ENCODE measurements at places on chromosomes 7 and 10.
A peak's percentile ranks its signal among the peaks of the same experiment; 100 is the strongest.

DNA sequence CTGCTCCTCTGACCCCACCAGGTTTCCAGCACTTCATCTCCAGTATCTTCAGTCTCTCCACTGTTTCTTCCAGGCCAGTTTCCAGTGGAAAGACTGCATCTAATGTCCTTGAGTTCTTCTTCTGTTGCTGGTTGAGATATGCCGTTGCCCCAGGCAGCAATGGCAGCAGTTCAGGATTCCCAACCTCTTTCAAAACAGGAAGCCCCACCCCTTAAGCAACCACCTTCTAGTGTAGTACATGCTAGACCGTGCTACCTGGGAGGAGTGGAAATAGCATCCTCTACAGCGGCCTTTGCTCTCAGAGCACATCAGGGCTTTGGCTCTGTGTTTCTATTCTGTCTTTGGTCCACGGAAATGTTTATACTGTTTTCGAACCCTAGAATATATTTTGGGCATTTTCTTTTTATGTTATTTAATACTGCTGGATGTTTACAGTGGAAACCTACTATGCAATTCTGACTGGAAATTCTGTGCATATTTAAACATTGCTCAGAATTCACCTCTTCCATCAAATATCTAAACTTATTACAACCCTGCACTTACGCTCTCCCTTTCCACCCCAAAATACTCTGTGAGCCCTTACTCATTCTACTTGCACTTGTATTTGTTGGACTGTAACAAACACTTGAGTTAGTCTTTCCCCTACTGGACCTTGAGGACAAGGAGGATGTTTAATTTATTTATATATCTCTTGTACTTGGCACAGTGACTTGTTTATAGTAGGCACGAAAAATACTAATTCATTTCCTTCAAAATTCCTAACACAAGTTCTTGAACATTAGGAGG is 8.5 kb upstream of the BPGM start:
- DNase-seq, result no peak

- no peak for DNase-seq
These were observed 16.5 kb upstream of the BNIP3 start for GRCh38 chr10:131998050-131998844.

GRCh38 chr10:47320812-47321211 is 1.4 kb upstream of the GDF2 start:
- DNase-seq, result no peak

- no peak for DNase-seq
These were observed 4.3 kb downstream of the CUBN start for GRCh38 chr10:17125206-17125893.

- DNase-seq, result no peak
These were observed 105.5 kb downstream of the ACTR3B start for GRCh38 chr7:152865011-152865410.

DNA sequence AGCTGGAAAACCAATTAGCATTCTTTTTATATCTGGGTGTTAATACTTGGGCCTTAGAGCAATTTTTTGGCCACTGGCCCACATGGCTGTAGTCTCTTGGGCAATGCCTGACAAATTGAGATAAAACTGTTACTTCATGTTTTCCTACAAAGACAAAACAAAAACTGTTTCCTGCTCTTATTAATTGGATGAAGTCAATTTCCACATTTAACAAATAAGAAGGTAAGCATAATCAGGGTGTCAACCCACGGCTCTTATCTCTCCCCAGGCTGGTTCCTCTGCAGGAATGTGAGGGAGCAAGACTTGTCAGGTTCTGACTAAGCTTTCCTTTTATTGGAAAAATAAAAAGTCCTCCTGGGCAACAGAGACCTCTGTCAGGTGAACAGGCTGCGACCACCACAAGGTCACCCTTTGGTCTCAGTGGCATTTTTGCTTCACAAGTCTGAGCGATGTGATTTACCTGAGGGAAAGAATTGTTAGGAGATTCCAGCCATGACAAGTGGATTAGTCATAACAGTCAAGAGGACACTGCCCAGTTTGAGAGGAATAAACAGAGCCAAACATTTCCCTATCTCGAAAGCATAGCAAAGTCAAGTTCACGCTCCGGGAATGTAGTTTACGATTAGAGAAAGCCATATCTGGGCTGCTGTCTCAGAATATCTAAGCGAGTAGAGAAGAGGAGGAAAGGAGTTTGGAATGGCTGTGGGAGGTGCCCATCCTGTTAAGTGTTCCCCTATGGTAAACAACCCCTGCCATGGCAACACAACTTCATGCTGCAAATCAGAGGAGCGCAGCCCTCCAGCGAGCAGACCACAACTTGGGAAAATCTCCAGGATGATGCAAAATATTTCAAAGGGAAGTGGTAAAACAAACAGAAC is 144.4 kb downstream of the TES start:
- DNase-seq, result peak; percentile 82

GRCh38 chr10:128985036-128985435 is 482.0 kb upstream of the MGMT start:
- DNase-seq, result no peak

- DNase-seq, result no peak
These were observed 16.4 kb upstream of the CTTNBP2 start for GRCh38 chr7:117889611-117890010.

DNA sequence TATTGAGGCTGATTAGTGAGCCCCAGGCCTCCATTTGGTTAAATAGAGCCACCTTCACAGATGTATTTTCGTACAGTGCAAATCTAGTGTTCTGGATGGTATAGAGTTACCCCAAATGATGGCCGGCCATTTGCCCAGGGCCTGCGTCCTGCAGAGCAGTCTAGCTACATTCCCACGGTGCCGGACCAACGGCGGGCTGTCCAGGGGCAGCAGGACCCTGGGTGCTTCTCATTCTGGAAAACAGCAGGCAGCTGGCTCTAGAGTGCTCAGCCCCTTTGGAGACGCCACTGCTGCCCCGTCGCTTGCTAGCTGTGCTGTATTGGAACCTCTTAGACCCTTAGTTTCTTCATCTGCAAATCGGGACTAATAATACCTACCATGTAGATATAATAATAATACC is 149.1 kb downstream of the RGS10 start:
- DNase-seq, result no peak

- no peak for DNase-seq
These were observed 86.7 kb downstream of the GFRA1 start for GRCh38 chr10:116186273-116186672.

DNA sequence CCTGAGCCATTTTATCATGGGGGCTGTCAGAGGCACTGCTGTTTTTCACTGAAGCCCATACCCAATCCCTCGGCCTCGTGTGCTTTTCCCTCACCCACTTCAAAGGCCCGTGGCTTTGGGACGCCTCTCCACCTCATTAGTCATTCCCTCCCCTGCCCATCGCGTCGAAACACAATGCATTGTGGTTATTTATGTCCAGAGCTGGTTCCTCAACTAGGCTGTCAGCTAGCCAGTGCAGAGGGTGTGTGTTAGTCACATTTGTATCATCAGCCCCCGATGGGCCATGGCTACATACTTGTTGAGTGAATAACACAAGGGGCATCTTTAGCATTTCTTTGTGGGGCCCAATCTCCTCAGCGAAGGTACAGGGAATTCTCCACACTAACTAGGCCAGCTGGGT is 3.8 kb upstream of the CRCP start:
- DNase-seq, result peak; percentile 86

- DNase-seq, result no peak
These were observed 32.7 kb downstream of the R3HCC1L start for GRCh38 chr10:98167191-98167590.

- peak; percentile 43 for DNase-seq
These were observed 150.5 kb downstream of the THSD7A start for GRCh38 chr7:11681461-11681860.

DNA sequence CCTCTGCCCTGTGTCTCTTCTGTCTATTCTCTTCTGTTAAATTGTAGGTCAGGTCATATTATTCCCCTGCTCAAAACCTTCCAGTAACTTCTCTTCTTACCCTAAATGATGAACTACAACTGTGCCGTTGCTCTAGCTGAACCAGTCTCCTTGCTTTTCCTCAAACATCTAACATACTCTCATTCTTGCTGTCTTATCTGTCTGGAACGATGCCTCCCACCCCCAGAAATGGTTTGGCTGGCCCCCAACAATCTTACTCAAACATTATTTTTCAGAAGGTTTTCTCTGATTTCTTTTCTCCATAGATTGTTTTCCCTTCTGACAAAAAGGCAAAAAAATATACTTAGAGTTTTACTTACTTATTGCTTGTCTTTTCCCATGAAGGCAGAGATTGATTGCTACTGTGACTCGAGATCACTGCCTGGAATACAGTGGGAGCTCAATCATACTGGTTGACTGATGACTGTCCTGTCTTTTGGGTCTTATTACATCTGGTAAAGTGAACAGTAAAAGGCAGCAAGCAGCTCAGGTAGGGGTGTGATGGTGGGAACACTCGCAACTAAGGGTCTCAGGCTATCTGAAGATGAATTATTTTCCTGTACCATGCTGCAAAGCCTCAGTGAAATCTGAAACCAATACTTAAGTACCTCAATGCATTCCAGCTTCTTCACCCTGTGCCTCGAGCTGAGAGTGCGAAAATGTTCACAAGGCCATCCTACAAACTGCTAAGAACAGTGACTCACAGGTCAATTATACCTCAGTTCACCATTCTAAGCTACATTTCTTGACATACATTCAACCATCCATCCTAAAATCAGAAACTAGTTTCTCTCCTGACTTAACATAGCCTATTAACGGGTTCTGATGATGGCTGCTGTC is 67.6 kb downstream of the DNMBP start:
- no peak for DNase-seq

DNA sequence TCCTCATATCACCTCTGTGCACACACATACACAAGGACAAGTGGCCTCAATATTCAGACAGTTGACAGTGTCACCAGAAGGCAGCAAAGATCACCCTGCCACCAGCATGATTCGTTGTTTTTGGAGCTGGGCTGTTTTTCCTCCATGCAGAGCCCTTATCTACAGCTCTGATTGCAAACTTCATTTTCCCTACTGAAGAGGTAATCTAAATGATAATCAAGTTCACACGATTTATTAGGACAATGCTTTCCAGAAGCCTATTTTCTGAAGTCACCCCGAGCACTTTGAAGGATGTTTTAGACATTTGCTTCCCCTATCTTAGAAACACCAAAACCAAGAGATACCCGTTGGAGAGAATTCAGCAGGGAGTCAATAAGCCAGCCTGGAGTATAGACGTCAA is 46.0 kb upstream of the ADAM12 start:
- no peak for DNase-seq

DNA sequence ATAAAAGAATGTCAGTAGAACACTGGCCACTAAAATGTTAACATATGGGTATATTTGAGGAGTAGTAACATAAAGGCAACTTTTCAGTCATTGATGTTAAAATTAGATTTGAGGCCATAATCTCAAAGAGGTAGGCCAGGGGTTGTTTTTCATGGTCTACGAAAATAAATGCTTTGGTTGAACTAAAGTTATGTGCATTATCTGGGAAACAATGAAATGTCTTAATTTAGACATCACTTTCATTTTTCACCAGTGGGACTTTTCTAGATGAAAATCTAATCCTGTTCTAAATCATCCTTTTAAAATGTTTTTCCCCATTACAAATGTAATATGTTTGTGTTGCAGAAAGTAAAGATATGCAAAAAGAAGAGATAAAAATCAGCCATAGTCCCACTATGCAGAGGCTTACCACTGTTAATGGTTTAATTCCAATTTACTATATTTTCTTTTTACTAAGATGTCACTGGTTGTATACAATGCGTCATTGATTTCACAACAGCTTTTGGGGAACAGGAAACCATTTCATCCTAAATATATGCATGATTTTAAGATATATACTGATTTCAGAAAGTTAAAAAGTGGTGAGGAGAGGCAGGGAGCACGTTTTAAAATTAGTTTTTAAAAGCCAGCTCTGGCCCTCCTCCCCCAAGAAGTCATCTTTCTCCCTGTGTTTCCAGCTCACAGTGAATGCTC is 64.3 kb downstream of the ARID5B start:
- no peak for DNase-seq

- DNase-seq, result no peak
These were observed 203.9 kb downstream of the FRMD4A start for GRCh38 chr10:14126697-14127440.

GRCh38 chr10:112724404-112724991 is 225.5 kb upstream of the TCF7L2 start:
- no peak for DNase-seq

GRCh38 chr10:60073397-60073780 is 167.0 kb upstream of the CCDC6 start:
- no peak for DNase-seq

DNA sequence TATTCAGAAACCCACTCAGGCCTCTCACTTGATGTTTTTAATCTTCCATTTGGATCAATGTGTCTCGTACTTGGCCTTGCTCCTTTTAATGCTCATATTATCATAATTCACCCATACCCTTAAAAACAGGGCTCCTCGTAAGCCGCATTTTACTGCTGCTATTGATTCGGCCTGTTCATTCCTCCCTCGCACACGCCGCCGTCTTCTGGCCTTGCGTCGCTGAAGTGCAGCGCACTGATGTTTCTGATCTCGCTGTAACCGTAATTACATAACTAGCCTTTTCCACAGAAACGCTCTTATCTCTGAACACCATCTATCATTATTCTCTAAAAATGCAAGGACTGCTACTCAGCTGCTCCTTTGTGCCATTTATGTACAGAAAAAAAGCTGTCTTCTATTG is 544.5 kb upstream of the FOXK1 start:
- DNase-seq, result no peak

- no peak for DNase-seq
These were observed 163.7 kb downstream of the MACC1 start for GRCh38 chr7:20053334-20054104.

DNA sequence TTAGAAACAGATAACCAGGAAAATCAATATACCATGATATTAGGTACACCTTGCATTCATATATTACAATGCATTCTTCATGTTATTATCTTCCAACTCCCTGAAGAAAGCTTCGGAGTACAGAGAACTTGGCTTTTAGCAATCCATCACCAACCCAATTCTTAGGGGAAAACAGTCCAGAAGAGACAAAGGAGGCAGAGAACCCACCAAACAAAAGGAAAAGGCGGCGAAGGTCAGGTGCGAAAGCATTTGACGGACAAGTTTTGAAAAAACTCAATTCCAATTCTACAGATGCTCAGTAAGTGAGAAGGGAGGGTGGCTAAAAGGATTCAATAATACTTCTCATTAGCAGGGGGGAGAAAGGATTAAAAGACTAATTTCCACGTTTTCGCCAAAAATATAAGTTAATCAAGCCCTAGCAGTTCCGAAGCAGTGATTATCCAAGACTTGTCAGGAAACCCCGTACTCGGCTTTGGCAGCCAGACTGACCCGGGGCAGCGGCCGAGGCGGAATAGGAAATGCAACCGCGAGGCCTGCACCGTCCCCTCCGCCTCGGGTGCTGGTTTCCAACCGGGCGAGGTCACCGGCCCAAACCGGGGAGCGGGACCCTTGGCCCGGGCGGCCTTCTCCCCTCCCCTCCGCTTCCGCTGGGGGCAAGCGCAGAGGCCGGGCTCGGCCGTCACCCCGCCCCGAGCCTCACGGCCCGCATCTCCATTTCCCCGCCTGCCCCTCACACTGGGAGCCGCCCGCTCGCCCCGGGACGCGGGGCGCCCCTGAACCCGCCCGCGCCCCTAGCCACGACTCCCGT is 747 bp downstream of the GDI2 start:
- no peak for DNase-seq
